HS-27A (cell line): ENCODE measurements at places on chromosomes 12 and 14.

- no peak for DNase-seq
These were observed 214.2 kb downstream of the PPM1H start for GRCh38 chr12:62720661-62721330.

DNA sequence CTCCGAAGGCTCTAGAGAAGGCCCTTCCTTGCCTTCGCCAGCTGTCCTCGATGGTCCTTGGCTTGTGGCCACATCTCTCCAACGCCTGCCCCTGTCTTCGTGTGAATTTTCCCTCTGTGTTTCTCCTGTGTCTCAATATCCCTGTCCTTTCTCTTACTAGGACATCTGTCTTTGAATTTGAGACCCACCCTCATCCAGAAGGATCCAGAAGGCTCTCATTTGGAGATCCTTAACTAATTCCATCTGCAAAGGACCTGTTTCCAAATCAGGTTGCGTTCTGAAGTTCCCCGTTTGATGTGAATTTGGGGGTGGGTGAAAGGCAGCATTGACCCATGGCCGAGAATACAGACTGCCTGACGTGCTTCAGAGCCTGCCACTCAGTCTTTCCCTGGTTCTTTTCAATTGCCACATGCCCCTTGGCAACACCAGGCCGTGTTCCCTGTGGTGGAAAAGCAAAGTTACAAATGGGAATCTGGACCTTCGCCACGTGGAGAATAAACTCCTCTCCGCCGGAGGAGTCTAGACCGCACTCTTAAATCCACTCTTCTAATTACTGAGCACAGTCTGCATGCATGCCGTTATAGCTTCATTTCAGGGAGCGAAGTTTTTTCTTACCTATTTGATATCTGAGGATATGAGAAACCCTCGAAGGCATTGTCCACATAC lies 158.8 kb downstream of the TMEM132C start:
- DNase-seq, result no peak

DNA sequence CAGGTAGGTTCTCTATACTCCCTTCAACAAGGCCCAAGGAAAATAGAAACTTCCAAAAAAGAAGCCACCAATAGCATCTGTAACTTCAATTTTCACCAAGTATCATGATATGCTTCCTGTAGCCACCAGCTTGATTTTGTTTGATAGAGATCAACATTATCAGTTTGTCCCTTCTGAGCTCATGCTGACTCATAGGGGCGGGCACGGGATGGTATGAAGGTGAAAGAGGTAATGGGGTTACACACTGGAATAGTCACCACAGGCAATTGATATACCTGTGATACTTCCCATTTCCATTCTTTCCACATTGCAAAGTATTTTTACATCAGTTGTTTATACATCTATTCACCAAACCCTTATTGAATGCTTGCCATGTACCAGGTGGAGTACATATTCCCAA lies 134.1 kb downstream of the KCNA5 start:
- no peak for DNase-seq

GRCh38 chr14:91284791-91285548 lies 40.5 kb upstream of the GPR68 start:
- DNase-seq, result no peak

DNA sequence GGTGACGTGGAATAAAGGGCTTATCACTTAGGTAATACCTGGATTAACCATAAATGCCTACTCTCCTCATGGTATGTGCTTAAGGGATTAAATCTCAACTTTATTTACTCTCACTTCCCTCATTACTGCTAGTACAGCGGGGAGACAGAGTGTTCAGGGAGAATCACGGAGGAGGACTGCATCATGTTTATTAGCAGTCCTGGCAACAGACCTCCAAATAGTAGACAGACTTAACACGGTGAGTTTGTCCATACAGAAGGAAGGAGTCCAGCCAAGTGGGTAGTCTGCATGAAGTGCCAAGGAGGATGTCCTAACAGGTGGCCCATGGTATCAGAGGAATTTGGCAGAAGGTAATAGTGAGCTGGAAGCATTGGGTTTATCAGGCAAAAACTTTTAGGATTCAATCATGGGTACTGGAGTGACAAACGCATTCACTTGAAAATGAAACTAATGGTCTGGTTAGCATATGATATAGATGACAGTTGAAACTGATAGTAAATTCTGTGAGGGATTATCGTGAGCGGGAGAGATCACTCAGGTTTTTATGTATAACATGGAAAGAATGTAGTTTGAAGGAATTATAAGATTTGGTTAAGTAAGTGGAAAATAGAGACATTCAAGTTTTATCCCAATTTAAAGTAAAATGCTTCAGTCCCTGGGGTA lies 471.8 kb downstream of the TMEM117 start:
- DNase-seq, result no peak

DNA sequence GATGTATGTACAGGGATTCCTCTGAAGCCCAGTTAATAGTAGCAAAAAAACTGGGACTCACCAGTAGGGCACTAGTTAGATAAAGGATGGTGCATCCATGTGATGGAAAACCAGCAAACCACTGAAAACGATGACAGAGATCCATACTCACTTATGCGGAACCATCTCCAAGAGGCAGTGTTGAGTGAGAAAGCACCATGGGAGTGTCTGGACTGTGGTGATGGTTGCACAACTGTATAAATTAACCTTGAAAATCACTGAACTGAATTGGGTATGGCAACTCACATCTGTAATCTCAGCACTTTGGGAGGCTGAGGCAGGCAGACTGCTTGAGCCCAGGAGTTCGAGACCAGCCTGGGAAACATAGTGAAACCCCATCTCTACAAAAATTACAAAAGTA lies 53.6 kb upstream of the ZFP36L1 start:
- DNase-seq, result no peak

- DNase-seq, result no peak
These were observed 412.5 kb downstream of the ZFP36L1 start for GRCh38 chr14:68380329-68380741.

DNA sequence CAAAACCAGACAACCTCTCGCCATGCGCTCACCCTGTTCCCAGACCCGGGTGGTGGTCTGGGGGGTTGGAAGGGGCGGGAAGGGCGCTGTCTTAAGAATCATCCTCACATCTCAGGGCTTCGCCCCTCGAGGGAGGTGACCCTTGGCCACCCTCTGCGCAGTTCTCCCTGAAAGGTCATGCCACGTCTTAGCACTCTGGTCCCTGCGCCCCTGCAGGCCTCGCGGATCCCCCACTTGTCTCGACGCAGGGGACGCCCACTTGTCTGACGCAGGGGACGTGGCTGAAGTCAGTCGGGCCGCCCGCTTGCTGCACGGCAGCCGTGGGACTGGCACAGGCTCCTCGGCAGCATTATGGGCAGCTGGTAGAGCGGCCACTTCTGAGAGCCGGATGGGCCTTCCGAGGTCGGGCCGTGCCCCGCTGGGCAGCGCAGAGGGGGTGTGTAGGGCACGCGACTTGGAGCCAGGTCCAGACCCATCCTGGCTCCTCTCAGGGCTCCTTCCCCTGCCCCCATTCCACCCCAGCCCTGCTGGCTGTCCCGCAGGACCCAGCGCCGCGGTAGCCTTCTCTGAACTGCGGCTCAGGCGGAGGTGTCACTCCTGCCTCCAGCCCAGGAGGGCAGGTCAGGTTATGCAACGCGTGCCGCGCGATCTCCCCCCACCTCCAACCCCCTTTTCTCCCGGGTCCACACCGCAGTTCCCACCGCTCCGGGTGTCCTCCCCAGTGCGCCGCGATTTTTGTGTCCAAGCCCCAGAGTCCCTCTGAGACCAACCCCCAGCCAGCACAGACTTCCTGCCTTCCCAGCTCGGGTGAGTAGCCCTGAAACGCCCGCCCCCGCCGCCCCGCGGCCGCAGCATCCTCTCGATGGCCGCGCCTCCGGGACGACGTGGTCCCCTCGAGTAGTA lies 40.9 kb upstream of the CAPRIN2 start:
- peak; percentile 94 for DNase-seq

- no peak for DNase-seq
These were observed 8.3 kb downstream of the CEP128 start for GRCh38 chr14:80933282-80933681.

DNA sequence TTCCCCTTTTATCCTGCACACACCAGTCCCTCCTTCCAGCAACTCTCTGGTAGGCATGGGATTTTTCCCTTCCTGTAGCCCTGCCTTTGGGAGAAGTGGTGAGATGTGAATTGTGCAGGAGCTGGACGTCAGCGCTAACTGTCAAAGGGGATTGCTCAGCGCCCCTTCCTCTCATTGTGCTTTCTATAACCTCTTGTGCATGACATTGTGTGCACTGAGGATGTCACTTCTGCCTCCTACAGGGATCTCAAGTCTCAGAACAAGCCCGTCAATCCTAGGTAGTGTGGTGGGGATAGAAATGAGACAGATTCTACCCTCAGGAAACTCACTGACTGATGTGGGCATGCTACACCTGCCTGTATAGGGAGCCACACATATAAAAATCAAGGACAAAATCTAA lies 8.7 kb downstream of the KCNA5 start:
- DNase-seq, result no peak

DNA sequence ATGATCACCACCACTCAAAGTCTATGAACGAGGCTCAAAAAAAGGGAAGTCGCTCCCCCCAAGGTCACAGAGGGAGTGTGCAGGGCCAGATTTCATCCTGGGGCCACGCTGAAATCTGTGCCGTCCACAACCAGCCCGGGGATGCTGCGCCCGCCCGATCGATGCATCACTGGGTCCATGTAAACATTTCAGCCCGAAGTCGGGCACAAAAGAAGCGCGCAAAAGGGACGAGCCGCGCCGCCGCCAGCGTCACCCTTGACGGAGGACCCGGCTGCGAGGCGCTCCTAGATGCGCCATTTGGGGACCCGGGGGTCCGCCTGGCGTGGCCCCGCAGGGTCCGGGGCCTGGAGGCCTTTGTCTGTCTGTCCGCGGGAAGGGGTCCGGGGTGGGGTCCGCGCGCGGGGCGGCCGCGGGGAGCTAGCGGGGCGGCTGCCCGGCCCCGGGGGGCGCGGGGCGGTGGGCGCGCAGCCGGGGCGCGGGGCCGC lies 503 bp downstream of the FBXO21 start:
- no peak for DNase-seq

DNA sequence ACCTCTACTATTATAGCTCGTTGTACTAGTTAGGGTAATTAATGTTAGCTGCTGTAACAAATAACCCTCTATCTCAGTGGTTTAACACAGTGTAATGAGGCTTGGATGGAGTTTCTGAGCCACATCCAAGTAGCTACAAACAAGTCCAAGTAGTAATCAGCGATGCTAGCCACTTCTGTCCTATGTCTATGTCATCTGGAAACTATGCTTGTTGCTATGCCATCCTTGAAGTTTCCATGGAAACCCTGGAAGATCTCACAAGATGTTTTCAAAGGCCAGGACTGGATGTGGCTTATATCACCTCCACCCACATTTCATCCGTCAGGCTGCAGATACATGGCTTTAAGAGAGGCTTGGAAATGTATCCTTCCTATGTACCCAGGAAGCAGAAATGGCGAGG lies 422.1 kb downstream of the AACS start:
- DNase-seq, result no peak

GRCh38 chr14:67764496-67764895 lies 51.9 kb downstream of the ZFYVE26 start:
- DNase-seq, result no peak

DNA sequence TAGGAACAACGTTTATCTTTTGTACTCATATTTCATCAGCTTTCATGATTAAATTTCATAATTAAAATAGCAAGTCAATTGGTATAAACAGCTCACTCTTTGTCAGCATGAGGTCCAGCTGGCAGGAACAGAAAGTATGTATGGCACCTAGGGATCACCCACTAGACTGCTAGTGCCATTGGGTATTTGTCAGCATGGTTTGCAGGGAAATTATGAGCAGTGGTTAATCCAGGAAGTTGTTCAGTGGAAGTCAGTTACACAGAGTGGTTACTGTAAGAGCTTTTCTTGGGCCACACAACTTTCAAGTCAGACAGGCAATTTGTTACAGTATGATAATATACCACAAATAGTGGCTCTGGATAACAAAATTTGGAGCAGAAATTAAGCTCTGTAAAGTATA lies 340.3 kb upstream of the RGS6 start:
- peak; percentile 45 for DNase-seq

- no peak for DNase-seq
These were observed 3.6 kb upstream of the STXBP6 start for GRCh38 chr14:25053585-25053984.

GRCh38 chr12:101501410-101501995 lies 26.4 kb downstream of the SPIC start:
- DNase-seq, result no peak

GRCh38 chr12:65280306-65280705 lies 1.8 kb downstream of the MSRB3 start:
- no peak for DNase-seq

- DNase-seq, result peak; percentile 89
These were observed 54.6 kb downstream of the NUAK1 start for GRCh38 chr12:106084014-106084671.

DNA sequence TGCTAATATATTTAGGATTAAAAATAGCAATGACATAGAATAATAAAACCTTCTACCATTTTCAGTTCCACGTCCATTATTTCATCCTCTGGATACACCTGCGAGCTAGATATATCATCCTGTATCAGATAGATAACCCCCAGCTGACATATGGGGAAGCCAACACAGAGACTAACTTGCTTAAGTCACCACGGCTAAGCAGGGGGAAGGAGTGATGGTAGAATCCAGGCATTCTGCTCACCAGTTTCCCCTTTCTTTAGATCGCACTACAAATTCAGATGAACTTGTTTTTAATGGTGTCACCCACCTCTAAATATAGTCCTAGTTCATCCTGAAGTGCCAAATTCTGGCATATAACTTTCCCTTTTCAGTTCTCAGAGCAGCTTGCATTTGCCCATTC lies 110.1 kb downstream of the TXNDC16 start:
- DNase-seq, result no peak

GRCh38 chr14:37035401-37035800 lies 137.0 kb downstream of the SLC25A21 start:
- DNase-seq, result no peak

DNA sequence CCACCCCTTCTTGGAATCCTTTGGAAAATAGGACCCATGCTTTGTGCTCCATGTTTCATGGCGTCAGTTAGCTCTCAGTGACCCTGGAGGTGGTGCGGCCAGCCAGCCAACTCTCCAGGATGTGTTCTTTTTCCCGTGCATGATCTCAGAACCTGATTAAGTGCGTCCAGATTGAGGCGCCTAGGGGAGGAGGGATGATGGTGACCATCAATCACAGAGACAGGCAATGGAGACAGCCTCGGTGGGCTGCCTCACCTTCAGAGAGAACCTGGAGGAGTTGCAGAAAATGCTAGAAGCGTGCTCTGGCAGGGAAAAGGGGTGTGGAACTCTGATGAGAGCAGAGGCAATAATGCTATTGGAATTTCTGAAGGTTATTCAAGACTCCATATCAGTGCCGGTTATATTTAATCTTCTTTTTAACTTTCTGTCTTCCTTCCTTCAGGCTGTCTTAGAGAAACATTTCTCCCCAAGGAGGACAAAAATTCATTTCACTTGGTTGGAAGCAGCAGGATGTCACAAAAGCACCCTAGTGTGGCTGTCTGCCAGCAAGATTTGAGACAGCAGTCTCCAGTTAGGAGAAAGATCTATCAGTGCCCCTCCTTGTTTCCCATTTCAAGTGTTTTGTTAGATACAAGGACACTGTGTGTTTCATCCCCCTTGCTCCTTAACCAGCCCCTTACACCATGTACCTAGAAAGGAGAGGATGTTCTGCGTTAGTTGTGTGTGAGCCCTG lies 53.3 kb upstream of the IGF1 start:
- DNase-seq, result no peak

GRCh38 chr12:132084621-132085290 lies 59.4 kb downstream of the DDX51 start:
- no peak for DNase-seq
